ENCODE measurements at places on chromosomes 2 and 18.

- DNase-seq, result no peak
Measured at GRCh38 chr2:55000341-55000740, 49.9 kb downstream of the RTN4 start.

DNA sequence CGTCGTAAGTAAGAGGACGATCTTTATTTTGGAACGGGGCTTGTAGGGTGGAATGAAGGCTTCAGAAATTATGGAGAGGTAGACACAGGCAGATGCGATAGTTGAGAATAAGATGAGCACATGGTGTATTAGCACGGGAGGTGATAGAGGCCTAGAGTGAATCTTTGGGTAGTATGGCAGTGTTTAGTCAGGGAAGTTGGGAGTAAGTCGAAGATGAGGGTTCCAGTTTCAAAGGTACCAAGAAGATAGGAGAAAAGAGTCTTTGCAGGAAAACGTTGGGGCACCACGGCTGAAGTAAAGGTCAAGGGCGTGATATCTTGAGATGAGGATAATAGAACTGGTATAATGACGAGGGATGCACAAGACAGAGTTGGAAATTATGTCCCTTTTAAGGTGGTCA lies 654 bp downstream of the PIK3C3 start:
- no peak for DNase-seq

DNA sequence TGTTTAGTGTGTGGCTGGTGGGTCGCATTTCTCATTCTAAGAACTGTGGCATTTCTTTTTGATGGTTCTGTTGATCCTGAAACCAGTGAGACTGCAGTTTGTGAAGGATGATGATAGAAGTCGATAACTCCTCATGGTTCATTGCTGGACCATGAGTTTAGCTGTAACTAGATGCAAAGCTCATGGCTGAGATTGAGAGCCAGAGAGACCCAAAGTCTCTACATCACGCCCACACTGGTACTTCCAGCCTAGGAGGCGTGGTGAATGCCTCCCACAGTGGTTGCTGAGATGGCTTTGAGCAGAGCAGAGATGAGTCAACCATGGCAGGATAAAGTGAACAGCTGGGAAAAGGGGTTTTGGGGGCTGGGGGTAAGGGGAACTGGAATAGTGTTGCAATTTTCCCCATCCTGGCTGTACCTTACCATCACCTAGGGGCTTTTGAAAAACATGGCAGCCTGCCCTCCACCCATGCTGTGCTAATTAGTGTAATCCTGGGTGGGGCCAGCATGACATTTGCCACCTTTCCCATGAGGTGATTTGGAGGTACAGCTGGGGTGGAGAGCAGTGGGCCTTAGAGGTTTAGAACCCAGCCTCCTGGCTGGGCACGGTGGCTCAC lies 24.1 kb downstream of the INPP4A start:
- DNase-seq, result no peak

- DNase-seq, result no peak
Measured at GRCh38 chr2:185227391-185227790, 511.2 kb upstream of the FSIP2 start.

- DNase-seq, result no peak
Measured at GRCh38 chr18:10760986-10761385, 235.2 kb downstream of the NAPG start.

DNA sequence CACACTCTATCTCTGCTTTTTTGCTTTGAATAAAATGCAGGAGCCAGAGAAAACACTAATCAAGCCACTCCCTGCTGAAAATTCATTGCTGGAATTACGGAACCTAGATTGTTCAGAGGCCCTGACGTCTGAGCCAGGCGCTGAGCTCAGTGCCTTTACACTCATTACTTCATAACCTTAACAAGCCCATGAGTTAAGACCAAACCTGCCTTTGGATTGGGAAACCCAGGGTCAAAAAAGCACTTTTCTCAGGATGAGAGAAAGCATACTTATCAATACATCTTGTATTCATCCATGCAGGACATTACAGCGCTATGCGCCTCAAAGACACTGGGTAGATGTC lies 762 bp downstream of the INO80C start:
- no peak for DNase-seq

GRCh38 chr2:70769450-70769849 lies 1.4 kb upstream of the ADD2 start:
- no peak for DNase-seq

- no peak for DNase-seq
Measured at GRCh38 chr2:227031379-227031778, 132.6 kb downstream of the COL4A4 start.

- DNase-seq, result no peak
Measured at GRCh38 chr2:65742977-65743376, 310.6 kb upstream of the SPRED2 start.

DNA sequence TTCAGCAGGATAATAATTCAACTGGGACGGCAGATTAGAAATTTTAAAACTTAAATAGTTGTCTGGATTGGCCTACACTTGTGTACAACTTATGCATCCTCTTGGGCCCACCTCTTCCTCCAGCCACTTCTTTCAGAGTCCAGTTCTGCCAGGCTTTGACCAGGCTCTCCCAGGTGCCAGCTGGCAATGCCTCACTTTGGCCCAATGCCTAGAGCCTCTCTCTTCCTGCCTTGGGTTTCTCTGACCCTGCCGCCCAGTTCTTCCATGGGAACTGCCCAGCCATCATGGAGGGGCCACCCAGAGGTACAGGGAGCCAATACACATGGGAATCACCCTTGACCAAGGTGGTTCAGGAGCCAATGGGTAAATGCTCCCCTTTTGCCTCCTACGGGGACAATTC lies 135.5 kb downstream of the IRS1 start:
- DNase-seq, result no peak

GRCh38 chr2:222294996-222295367 lies 3.8 kb downstream of the PAX3 start:
- no peak for DNase-seq

DNA sequence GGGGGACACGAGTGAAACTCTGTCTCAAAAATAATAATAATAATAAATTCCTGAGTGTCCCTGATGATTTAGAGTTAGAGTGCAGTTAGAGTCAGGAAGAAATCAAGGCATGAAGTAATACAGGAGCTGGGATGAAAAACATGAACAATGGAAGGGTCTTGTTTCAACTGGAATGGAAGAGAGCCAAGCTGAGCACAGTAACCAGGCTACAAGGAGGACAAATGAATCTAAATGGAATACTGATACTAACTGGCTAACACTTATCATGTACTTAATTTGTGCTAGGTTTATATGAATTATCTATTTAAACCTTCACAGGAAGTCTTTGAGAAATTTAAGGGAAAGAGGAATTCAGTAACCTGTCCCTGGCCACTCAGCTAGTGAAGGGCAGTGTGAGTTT lies 38.8 kb upstream of the PSME4 start:
- no peak for DNase-seq

DNA sequence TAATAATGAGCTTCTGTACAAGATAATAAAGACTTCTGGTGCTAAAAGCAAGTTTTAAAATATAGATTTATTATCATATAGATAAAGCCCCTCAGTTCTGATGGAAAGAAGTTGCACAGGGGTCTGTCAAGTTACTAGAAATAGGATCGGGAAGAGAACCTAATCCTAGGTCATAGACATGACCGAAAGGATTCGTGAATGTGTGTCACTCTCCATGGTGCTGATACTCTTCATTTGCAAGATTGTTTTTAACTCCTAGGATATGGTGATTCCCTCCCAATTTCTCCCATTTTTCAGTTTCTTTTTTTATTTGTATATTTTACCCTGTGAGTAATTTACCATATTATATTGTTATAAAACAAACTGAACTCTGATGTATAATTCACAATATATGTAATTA lies 58.9 kb upstream of the CTNNA2 start:
- DNase-seq, result no peak

- no peak for DNase-seq
Measured at GRCh38 chr2:27963472-27963871, 72.9 kb downstream of the BABAM2 start.

Measured in CD4-positive, alpha-beta T cell treated with Interleukin-4 for 4 hours (primary cell).